ENCODE measurements at places on chromosomes 2 and 18.

DNA sequence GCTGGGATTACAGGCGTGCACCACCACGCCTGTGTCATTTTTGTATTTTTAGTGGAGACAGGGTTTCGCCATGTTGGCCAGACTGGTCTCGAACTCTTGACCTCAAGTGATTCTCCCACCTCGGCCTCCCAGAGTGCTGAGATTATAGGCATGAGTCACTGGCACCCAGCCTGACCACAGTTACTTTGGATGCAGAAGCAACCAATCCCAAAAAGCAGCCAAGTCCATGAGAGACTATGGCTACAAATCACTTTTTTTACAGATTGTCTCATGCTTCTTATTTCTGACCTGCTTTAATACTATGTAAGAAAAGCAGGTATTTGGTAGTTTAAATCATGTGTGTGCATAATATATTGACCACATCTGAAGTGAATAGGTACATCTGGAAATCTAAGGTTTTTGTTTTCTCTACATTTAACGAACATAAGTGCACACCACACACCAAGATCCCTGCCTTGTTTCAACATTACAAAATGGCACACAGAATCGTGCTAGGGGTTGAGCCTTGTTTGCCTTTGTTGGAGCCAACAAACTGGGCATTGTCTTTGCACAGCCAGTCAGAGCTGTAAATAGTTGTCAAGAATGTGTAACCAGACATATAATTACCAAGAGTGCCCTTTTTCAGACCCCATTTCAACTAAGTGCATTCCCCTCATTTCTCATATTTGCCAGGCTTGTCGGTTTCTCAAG is 18.3 kb upstream of the MAP4K4 start:
- DNase-seq: no peak

DNA sequence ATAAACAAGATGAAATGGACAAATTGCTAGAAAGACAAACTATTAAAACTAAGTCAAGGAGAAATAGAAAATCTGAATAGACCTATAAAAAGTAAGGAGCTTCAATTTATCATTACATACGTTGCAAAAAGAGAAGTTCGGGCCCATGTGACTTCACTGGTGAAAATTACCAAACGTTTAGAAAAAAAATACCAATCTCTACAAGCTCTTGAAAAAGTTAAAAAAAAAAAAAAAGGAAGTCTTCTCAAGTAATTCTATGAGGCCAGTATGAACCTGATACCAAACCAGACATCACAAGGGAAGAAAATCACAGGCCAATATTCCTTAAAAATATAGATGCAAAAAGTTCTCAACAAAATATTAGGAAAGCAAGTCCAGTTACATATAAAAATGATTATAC is 20.2 kb upstream of the ACVR2A start:
- DNase-seq: no peak

GRCh38 chr2:239179851-239180371 is 220.9 kb downstream of the HDAC4 start:
- no peak for DNase-seq

- no peak for DNase-seq
Observed at GRCh38 chr18:76521417-76522121, 26.5 kb upstream of the ZNF516 start.

DNA sequence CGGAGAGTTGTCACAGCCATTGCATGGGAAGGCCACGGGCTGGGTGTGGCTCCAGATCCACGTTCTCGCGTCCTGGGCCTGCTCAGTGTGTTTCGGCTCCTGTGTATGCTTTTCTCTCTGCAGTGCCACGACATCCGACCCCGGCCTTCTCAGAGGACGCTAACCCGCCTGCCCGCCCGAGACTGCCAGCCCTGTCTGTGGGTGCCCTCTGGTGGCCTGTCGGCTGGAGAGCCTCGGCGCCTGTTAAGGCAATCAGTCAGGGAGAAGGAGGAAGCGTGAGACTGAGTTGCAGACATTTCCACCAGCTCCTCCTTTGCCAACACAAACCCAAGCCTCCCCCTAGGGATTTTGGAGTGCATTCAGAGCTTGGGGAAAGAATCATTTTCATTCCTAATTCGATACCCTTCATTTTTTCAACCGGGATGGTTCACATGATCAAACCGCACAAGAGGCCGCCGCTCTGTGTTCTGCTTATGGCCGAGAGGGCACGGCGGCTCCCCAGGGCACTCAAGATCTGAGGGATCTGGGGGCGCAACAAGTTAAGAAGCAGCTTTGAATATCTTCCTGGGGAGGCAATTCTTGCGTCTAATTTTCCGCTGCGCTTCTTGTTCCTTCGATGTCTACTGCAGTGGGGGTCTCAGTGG is 37.5 kb upstream of the ZBTB7C start:
- DNase-seq: peak; percentile 31

DNA sequence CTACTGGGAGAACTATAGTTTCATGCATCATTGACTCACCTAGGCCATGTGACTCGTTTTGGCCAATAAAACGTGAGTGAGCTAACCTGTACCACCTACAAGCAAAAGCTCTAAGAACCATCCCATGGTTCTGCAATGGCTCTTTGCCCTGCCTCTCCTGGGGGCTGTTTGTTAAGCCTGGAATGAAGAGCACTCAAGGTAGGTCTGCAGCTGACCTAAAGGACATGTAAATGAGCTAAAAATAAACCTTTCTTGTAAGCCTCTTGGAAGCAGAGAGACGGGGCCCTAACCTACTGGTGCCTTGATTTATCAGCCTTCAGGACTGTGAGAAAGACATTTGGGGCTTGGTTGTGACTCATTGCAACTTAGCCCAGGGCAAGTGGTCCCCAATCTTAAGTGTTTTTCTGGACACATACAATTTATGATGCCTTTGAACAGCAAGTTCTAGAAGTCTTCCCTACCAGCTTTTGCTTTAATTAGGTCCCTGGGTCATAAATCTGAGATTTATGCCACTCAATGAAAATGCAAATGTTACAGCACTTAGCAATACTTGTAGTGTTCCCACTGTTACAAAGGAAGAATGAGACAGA is 107.4 kb downstream of the OSBPL6 start:
- DNase-seq: no peak

DNA sequence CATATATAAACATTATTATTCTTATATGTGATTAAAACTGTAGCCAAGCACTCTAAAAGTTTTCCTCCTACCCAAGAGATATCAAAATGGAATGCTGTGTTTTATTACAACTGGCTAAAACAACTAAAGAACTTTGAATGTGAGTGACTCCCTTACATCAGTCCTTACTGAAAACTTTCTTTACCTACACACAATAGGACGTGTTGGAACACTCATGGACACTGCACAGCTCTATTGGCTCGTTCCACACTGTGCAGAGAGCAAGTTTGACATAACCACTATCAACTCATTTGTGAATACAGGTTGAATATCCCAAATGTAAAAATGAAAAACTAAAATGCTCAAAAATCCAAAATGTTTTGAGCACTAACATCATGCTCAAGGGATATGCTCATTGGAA is 650.6 kb downstream of the SLC4A3 start:
- no peak for DNase-seq

DNA sequence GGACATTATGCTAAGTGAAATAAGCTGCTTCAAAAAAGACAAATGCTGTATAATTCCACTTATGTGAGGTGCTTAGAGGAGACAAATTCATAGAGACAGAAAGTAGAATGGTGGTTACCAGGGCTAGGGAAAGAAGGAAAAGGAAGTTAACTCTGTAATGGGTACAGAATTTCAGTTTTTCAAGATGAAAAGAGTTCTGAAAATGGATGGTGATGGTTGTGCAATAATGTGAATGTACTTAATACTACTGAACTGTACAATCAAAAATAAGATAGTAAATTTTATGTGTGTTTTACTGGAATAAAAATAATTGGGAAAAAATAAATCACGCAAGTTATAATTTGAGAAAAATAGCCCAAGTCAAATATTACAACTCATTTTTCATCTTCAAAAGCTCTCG is 27.5 kb downstream of the ARHGAP25 start:
- no peak for DNase-seq

- no peak for DNase-seq
Observed at GRCh38 chr2:127984551-127984950, 43.3 kb downstream of the SAP130 start.

DNA sequence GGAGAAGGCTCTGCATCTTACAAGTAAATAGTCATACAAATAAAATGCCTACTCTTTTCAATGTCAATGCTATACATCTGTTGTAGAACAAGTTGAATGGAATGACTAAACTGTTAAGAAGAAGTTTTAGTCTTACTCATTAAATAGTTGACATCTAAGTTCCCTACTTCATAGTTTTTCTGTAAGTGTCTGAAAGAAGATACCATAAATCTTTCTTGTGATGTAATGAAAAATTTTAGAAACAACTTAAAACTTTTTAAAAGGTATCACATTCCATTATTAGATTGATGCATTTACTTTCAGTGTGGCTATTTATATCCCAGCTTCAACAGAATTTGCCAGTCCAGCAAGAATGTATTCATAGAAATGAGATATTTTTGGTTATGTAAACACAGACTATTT is 185.2 kb upstream of the EPC2 start:
- no peak for DNase-seq

DNA sequence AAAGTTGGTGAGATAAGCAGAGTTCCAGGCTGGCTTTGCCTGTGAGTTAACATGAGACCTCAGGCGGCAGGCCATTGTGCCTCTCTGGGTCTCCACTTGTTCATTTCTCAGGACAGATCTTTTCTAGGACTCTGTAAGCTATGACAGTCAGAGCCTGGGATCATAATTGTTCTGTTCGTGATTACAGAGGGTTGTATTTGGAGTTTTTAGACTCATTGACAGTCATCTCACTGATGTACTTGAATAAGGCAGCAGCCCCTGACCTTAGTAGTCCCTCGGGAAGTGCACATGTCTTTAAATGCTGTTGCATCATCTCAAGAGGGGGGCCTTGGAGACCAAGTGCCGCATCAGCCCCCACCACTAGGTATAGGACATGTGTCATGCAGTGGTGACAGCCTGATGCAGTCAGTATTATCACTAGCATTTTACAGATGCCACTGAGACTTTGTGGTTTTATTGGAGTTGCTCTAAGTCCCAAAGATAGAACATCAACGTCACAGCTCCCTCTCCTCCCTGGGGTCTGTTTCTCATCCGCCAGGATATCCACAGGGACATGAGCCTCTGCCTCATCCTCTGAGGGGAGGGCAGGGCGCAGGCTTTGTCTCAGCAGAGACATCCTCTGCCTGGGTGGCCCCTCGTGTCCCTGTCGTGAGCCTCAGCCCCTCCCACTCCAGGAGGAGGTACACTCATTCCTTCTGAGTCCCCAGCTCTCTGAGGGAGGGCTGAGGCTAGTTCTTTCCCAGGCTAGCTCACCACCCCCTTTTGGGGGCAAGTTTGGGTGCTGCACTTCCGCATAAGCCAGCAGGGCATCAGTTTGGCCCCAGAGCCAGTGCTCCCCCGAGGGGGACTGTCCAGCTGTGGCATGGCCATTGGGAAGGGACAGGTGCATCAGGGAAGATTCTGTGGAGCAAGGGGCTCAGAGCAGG is 14.1 kb downstream of the GLI2 start:
- no peak for DNase-seq

- DNase-seq: no peak
Observed at GRCh38 chr2:223877721-223878410, 40.5 kb upstream of the AP1S3 start.

GRCh38 chr2:71843391-71843850 is 304.2 kb downstream of the CYP26B1 start:
- DNase-seq: no peak

DNA sequence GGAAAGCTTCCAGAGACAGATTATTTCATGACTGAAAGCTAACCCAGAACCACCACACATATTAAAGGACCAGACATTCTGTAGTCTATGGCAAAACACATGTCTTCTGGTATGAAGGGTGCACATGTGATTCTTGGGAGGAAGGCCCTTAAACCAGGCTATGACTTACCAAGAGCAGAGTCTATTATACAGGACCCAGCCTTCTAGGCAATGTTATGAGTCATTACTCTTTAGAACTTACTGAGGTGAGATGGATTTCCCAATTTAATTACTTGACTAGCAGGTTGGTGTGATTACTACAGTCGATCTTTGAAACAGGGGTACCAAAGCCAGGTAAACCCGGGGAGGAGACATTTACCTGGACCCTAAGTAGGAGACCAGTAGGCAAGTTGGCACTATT is 350.8 kb downstream of the TRIB2 start:
- no peak for DNase-seq

DNA sequence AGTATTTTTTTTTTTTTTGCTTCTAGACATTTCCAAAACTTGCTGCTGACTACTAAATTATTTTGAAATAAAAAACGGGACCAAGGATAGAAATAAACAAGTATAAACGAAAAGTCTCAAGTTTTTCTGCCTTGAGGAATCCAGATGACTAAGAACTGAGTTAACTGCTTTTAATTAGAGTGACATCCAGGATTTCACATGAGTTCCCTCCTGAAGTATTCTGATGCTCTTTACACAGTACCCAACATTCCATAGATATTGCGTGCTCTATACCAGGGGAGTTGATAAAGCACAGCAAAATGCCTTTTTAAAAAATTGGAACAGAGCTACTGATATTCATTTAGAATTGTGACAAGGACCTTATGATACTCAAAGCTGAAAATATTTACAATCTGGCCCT is 618.0 kb downstream of the CCDC85A start:
- DNase-seq: no peak

DNA sequence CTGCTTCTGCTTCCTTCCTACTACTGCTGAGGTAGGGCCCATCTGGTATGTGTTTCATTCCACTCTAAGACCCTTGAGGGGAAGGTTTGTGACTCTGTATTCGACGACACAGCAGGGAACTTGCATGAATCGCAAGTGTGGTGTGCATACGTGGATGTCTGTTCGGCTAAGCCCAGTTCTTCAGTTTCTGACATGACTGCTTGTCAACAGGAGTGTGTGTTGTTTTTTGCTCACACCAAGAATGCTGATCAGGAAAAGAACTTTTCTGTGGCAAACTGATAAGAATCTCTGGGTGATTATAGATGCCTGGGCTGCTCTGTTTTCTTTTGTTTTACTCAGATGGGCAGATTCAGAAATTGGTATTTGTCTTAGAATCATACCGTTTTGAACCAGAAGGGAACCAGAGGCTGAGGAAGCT is 22.0 kb downstream of the TNFRSF11A start:
- no peak for DNase-seq

GRCh38 chr2:45816272-45816671 is 164.8 kb downstream of the PRKCE start:
- no peak for DNase-seq

DNA sequence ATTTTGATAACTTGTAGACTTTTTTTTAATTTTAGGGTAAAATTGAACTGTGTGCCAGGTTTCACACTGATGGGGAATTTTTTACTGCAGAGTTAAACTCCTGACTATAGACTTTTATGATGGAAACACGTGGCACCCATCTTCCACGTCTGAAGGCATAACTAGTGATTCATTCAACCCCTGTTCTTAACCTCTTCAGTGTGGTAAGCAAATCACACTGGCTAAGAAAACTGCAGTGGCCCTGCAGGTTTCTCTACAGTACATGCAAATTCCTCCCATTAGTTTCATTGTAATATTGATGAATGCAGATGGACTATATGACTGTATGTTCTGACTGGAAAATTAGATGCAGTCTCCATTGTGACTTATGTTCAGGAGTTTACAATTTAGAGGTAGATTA is 47.2 kb downstream of the SMAD4 start:
- DNase-seq: no peak
